CD8-positive, alpha-beta T cell (primary cell): ENCODE measurements at places on chromosomes 3 and 15.

- no peak for DNase-seq
Observed at GRCh38 chr3:38367779-38368178, 21.2 kb downstream of the XYLB start.

DNA sequence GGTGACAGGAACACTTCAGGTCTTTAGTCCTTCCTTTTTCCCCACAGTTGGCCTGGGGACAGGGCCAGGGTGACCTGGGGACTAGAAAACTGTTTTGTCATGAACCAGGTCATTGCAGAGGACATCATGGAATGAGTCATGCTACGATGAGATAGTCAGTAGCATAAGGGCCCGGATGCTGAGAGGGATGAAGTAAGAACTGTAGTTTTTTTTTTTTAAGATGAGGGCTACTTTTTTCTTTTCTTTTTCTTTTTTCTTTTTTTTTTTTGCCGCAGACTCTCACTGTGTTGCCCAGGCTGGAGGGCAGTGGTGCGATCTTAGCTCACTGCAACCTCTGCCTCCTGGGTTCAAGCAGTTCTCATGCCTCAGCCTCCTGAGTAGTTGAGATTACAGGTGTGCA is 8.0 kb downstream of the MAP2K5 start:
- no peak for DNase-seq

DNA sequence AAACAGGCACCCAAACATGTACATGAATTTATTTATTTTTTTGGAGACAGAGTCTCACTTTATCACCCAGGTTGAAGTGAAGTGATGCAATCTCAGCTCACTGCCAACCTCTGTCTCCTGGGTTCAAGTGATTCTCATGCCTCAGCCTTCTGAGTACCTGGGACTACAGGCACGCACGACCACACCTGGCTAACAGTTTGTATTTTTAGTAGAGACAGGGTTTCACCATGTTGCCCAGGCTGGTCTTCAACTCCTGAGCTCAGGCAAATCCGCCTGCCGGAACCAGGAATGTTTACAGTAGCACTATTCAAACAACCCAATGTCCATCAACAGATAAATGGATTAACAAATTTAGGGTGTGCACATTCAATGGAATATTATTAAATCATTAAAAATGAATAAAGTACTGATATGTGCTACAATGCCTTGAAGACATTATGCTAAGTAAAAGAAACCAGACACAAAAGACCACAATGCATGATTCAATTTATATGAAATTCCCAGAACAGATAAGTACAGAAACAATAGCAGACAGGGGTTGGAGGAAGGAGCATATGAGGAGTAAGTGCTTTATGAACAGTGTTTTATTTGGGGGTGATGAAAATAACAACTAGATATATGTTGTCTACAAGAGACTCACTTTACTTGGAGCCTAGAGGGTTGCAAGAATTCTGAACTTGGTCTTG is 1.3 kb downstream of the LEO1 start:
- DNase-seq = no peak

- no peak for DNase-seq
Observed at GRCh38 chr3:50090984-50091383, 2.3 kb downstream of the RBM5 start.

- no peak for DNase-seq
Observed at GRCh38 chr3:196849180-196849741, 18.5 kb upstream of the SENP5 start.

GRCh38 chr3:31448882-31449243 is 83.9 kb upstream of the STT3B start:
- no peak for DNase-seq

- DNase-seq = no peak
Observed at GRCh38 chr3:136835089-136835812, 16.3 kb downstream of the SLC35G2 start.

GRCh38 chr3:114404590-114404989 is 110.8 kb downstream of the TIGIT start:
- DNase-seq = no peak

DNA sequence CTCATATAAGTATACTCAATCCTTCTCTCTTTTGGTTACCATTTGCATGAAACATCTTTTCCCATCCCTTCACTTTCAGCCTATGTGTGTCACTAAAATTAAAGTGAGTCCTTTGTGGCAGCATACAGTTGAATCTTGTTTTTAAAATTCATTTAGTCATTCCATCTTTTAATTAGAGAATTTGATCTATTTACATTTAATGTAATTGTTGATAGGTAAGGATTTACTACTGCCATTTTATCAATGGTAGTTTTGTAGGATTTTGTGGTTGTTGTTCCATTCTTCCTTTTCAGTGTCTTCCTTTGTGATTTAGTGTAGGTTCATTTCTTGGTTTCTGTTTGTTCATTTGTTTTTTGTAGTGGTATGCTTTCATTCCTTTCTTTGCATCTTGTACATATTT is 191.9 kb upstream of the CTNNB1 start:
- no peak for DNase-seq

DNA sequence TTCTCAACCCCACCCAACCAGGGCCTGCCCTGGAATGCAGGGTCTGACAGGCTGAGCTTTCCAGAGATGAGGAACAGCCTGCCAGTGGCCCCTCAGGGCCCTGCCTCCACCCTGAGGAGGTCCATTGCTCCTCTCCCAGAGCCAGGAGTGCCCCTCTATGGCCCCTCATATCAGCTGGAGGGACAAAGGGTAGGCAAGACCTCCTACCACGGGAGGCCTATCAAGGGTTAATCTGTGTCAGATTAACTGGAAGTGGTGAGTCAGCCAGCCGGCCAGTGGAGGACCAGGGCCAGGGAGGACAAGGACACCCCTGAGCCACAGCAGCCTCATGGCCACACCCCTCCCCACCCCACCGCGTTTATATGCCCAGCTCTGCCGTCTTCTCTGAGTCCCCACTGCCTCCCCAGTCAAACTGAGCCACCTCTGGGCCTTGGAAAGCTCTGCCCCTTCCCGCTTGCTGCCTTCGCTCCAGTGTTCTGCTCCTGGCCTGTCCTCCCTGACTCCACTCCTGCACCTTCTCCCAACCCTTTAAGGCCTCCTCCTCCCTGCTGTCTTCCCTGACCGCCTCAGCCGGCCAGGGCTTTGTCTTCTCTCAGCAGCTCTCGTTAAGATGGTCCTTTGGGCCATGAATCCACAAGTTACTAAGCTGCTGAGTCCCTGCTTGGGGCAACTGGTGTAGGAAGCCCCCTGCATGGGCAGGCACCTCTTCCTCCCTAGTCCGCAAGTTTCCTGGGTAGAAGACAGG is 6.5 kb downstream of the CCDC33 start:
- no peak for DNase-seq

GRCh38 chr3:65284961-65285360 is 597.2 kb upstream of the ADAMTS9 start:
- DNase-seq = no peak

DNA sequence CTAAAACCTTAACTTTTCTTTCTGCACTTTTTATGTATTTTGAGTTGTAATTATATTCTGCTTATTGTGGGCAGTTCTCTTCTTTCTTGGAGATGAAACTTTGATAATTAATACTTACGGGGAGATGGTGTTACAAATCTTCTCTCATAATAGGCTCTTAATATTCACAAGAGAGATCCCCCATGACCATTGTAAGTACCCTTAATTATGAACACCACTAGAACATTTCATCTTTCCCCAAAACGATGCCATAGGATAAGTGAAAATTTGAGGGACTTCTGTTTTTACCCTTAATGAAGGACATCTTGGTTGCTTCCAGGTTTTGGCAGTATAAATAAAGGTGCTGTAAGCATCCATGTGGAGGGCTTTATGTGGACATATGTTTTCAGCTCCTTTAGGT is 60.7 kb downstream of the PIAS1 start:
- no peak for DNase-seq

GRCh38 chr3:118228151-118228550 is 806.5 kb downstream of the IGSF11 start:
- no peak for DNase-seq

DNA sequence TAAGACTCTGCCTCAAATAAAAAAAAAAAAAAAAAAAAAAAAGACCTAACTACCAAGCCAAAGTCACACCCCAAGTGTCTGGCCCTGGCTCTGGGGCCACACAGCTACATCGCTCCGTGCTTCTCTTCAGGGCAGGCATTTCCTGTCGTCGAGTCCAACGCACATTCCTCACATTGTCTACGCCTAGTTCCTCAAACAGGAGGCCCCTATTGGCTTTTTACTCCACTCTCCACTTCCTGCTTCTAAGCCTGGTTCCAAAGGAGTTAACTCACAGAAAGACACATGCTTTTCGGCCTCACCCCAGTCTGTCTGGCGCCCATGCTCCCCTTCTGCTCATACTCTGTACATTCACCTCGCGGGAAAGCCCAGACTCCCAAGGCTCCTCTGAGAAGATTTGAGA is 28.8 kb downstream of the KNG1 start:
- no peak for DNase-seq

- DNase-seq = no peak
Observed at GRCh38 chr3:147773116-147773630, 364.0 kb downstream of the ZIC1 start.

GRCh38 chr15:101152914-101153313 is 98.9 kb downstream of the CHSY1 start:
- DNase-seq = no peak

DNA sequence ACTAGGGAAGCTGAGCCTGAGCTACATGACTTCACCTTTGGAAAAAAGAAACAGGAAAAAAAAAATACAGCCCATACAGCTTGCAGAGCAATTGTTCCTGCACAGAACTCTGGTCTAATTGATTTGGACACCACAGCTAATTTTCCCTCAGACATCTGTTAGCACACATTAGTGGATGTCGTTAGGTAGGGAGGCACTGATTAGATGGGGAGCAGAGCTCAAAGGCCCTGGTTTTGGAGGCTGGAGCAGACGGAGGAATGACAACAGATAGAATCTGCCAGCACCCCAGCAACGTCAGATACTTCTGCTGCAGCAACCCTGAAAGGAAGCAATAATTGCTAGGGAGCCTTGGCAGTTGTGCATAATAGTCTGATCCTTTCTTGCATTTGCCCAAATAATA is 398.9 kb downstream of the LSAMP start:
- no peak for DNase-seq

GRCh38 chr3:191019855-191020254 is 157.4 kb upstream of the GMNC start:
- DNase-seq = no peak

DNA sequence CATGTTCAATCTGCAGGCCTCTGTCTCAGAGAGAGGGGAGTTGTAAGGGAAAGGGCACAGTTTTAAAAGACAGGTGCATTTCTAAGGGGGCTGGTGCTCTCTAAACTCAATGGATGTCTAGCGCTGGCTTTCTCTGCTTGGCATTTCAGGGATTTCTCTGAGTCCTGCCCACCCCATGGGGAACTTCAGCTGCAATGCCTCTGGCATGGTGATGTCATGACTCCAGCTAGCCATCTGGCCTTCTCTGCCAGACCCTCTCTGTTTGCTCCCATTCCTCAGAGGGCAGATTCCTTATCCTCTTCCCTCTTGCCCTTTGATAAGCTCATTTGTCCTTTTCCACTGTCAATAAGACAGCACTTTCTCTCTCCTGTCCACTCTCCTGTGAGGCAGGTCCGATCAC is 40.8 kb downstream of the RPLP1 start:
- no peak for DNase-seq

- DNase-seq = no peak
Observed at GRCh38 chr15:78098131-78098755, 5.9 kb downstream of the SH2D7 start.

GRCh38 chr15:82943176-82943575 is 9.3 kb downstream of the HOMER2 start:
- DNase-seq = no peak

DNA sequence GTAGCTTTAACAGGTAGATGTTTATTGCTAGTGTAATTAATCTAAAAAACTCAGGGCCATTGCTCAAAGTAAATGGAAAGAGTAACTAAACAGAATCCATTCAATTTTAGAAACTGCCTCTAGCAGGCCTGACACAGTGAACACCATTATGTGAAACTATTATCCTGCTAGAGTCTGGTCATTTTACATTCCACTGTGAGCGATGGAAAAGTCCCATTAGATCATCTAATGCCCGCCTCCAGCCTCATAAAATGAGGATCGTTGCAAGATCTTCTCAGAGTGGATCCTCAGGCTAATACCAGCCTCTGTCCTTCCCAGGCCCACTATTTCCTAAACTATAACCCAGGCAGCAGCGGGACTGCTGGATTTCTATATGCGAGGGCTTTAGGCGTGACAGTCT is 107.7 kb downstream of the WDR76 start:
- DNase-seq = no peak

DNA sequence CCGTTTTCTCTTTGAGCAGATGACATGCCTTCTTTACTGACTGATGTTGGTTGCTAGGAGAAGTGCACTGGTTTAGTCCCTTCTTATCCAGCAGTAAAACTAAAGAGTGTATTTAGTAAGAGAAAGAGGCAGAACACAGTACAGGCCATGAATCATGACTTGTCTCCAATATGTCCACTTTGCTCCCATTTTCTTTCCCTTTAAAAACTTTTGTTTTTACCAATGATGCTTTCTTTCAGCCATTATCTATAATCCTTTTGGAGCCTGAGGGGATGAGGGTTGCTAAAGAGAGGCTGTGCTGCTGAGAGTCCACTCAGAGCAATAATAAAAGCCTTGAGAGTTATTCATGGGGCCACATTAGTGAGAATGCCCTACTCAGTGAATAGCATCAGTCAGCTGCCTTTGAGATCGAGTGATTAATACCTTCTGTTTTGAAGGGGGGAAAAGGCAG is 12.2 kb downstream of the ROBO2 start:
- no peak for DNase-seq

DNA sequence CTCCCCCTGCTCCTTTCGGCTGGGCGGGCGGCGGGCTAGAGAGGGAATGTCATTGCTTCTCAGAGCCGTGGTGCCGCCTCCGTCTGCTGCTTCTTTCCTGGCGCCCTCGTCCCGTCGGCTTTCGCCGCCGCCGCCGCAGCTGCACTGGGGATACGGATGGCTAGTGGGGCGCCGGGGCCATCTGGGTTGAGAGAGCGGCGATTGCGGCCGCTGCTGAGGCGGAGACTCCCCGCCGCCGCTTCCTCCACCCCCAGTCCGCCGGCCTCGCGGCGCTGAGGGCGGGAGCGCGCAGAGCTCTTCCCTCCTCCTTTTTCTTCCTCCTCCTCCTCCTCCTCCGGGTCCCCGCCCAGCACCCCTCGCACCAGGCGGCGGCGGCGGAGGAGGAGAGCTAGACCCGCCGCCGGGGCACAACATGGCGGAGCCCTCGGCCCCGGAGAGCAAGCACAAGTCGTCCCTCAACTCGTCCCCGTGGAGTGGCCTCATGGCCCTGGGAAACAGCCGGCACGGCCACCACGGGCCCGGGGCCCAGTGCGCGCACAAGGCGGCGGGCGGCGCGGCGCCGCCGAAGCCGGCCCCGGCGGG is at the start of gene STT3B:
Gene STT3B, plus strand, starts transcription at position 339 of the 582 bp plus-strand sequence. Its CDS starts 74 bp downstream, at position 413.
- DNase-seq = peak; percentile 81

DNA sequence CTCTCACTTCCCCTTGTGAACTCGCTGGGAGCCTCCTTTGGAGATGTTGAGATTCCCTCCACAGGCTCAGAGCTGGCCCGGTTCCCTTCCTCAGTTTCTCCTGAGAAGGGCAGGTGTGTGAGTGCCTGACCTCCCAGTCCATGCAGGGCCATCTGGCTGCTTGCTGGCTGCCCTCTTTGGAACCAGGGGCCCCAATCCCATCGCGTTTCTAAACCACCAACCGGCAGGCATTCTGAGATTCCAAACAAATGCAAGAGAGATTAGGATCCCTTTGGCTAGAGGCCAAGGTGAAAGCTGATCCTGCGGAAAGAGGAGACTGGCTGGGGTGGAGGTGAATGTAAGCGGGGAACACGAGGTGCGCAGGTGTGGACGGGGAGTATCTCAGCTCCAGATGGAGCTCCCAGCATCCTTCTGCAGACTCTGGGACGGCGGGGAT is 2.9 kb upstream of the PRRT3 start:
- no peak for DNase-seq
